ENCODE measurements at places on chromosomes 1 and 21.

- peak; percentile 41 for DNase-seq
Measured at GRCh38 chr1:55481634-55482033, 266.5 kb upstream of the USP24 start.

- DNase-seq, result no peak
Measured at GRCh38 chr1:2266301-2266975, 38.3 kb downstream of the SKI start.

DNA sequence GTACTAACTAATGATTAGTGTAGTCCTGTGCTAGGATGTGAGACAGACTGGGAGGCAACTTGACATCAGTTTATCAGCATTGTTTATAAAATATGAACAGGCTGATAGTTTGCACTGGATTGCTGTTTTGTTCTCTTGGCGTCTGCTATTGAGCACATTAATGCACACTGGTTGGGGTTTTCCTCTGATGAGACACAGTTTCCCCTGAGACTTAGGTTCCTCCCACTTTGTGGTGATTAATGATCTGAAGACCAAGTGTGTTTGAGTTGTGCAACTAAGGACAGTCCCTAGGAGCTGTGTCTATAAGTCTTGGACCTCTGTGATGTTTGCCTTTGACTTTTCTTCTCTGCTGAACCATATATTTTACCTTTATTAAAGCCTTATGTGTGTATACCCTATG lies 1015.4 kb downstream of the AMY1C start:
- DNase-seq, result no peak

DNA sequence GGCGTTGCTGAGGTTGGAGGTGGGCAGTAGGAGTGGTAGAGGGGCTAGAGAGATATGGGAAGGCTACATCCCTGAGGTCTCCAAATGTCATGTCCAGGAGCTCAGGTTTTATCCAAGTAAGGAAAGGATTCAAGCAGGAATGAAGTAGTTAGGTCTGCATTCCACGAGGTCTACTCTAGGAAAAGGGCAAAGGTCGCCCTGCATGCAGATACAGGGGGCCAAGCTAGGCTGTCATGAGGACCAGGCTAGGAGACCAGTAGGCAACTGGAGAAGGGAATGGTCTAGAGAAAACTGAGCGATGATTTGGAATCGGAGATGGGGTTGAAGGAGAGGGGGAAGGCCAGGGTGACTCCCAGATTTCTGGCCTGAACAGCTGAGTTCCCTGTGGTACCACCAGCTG lies 48.7 kb downstream of the IRF2BP2 start:
- DNase-seq, result no peak

- DNase-seq, result no peak
Measured at GRCh38 chr1:63000508-63000907, 216.6 kb downstream of the ATG4C start.

GRCh38 chr1:87052961-87053360 lies 138.5 kb downstream of the HS2ST1 start:
- DNase-seq, result no peak

DNA sequence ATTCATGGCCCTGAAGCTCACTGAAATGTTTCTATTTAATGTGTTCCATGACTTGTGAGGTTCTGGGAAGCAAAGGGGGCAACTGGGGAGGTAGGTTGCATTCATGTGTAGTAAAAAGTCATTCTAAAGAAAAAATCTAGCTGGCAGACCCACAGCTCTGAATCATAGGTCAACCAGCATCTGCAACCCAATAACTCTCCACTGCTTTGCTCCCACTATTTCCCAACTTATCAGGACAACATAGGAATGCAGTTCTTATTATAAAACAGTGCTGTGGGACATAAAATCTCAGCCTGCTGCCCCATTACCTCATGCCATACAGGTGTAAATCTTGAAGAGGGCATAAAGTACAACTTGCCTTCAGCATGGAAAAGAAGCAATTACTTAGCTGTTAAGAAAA lies 576.1 kb upstream of the PTBP2 start:
- no peak for DNase-seq

- no peak for DNase-seq
Measured at GRCh38 chr1:78721136-78721535, 71.5 kb downstream of the IFI44 start.

DNA sequence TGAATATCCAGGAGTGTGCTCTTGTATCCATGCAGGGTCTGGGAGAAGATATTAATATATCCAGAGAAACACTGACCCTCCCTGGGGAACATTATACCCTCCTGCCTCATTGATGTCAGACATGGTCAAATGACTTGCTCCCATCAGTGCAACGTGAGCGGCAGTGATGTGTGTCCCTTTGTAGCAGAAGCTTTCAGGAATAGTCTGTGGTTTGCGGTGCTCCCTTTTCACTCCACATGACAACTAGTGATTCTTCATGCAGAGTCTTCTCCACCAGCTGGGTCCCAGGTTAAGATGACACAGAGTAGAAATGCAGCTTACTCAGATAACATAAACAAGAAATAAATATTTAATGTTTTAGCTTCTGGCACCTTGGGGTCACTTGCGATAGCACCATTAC lies 31.9 kb upstream of the LYPD8 start:
- no peak for DNase-seq

GRCh38 chr1:222525951-222526350 lies 22.0 kb downstream of the HHIPL2 start:
- DNase-seq, result no peak

GRCh38 chr1:24959623-24959975 lies 29.5 kb upstream of the RUNX3 start:
- DNase-seq, result peak; percentile 86
